Mesothelial cell of epicardium (in vitro differentiated cells): ENCODE measurements at places on chromosomes 5 and 9.

- DNase-seq = no peak
Measured at GRCh38 chr5:114319821-114320220, 42.0 kb upstream of the KCNN2 start.

GRCh38 chr5:105573575-105573974 is 2011.0 kb upstream of the NUDT12 start:
- no peak for DNase-seq

GRCh38 chr5:101658433-101658832 is 637.7 kb downstream of the SLCO4C1 start:
- no peak for DNase-seq

- DNase-seq = no peak
Measured at GRCh38 chr5:173324115-173325001, 3.9 kb downstream of the STC2 start.

DNA sequence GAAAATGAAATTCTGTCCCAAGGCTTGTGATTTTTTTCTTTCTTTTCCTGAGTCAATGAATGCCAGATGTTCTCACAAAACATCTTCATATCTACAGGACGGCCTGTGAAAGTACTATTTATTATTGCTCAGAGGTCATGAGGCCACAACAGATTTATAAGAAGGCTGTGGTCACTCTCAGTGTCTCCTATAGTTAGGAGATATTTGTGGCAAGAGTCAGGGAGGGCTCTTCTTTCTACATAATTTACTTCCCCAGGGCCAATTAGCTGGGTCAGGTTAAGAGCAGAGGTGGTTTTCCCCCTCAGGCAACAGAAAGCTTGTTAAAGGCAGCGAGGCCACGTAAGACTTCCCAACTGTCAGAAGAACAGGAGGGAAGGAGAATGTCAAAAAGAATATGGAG is 248.7 kb downstream of the SLIT3 start:
- no peak for DNase-seq
